ENCODE measurements at places on chromosomes 6 and 20. TPM values are rescaled to one million over a fixed set of nuclear protein-coding genes. Genes with fewer than 3 reads are reported as not detected.

TMX4 gene
- total RNA-seq = 24.9 TPM

DNA sequence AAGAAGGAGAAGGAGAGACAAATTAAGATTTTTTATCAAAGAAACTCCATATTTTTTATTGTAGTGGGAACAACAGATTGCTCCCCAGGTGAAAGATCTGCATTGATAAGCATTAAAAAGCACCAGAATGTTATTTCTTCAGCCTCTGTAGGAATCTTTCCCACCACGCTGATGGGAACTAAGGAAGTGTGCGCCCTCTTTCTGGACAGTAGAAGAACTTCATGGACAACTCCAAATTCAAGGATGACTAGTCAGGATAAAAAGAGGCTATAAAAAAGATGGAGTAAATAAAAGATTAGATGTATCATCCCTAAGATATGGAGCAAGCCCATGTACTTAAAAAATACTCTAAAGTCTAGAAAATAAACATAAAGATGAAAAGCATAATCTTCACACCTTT, 45.8 kb upstream of the PAK5 start:
- no peak for DNase-seq

DNA sequence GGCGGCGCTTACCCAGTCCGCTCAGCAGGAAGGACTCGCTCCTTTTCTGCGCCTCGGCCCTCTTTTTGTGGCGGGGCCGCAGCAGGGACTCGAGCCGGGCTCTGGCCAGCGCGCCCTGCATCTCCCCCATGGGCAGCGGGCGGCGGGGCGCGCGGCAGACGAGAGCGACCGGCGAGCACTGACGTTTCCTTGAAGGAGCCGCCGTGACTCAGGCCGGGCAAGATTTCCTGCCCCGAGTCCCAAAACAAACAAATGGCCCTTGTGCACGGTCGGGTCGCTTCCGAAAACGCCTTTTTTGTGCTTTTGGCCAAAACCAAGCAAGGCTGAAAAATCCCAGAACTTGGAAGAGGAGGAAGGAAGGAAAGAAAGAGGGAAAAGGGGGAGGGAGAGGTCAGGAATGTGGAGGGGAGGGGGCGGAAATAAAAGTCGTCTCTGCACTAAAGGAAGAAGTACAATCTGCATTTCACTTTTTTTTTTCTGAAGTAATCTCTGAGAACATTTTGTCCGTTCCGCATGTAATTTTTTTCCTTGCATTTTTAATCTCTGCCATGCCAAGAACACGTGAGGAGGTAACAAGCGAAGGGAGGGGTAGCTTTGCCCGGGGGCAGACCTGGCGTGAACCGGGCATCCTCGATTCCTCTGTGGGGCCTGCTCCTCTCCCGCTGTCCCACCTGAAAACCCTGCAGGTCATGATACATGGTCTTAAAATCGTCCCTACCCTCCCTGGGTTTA, 123.3 kb upstream of the SLC2A12 start:
- DNase-seq = peak; percentile 52

SIRPB1 gene
- total RNA-seq = 1.5 TPM

GRCh38 chr6:28315628-28316027, 20.3 kb downstream of the ZSCAN31 start:
- DNase-seq = no peak

- no peak for DNase-seq
These were observed 46.2 kb downstream of the TTI1 start for GRCh38 chr20:37986873-37987601.

SCUBE3 gene
- total RNA-seq = not detected
